ENCODE measurements at places on chromosomes 7 and 10.

GRCh38 chr7:549066-549890, 29.6 kb upstream of the PDGFA start:
- no peak for DNase-seq

DNA sequence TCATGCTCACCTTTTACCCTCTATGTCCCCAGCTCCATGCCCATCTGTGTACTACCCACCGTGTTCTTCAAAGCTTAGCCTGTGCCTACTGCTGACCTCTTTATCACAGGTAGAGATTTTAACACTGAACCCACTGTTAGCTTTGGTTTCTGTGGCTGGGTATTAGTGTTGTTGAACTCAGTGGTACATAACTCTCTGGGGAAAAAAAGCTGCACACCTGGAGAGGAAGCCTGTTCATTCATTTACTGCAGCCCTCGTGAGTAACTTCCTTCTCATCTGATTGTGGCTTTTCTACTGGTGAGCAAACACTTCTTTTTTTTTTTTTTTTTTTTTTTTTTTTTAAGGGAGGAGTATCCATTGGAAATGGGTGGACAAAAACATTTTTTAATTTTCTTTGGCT, 326.3 kb downstream of the CCSER2 start:
- no peak for DNase-seq

GRCh38 chr7:148318102-148318811, 272.3 kb upstream of the C7orf33 start:
- no peak for DNase-seq

DNA sequence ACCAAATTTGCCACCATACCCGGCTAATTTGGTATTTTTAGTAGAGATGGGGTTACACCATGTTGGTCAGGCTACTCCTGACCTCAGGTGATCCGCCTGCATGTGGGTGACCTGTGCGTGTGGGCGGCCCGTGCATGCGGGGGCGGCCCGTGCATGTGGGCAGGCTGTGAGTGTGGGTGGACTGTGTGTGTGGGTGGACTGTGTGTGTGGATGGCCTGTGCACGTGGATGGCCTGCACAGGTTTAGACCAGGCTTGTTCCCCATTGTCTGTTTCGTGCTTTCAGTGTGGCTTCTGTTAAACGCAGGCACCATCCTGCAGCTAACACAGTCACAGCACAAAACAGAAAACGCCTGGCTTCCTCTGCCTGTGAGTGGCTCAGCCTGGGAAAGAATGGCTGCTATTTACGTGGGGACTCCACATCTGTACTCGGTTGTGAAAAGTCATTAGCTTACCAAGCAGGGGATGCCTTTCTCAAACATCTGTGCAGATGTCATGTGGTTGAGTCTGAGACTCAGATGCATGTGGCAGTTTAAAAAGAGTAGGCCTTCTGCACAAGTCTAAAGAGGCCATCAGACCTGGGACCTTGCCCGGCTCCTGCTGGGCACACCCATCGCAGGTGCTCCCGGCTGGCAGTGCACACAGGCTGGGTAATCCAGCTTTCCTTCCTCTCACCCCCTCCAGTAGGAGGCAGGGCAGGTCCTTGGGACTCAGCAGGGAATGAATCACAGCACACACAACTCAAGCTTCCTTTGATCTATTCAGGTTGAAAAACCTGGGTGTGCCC, 91.6 kb downstream of the COBL start:
- DNase-seq = no peak

GRCh38 chr10:129459762-129460539, 7.1 kb upstream of the MGMT start:
- DNase-seq = no peak

DNA sequence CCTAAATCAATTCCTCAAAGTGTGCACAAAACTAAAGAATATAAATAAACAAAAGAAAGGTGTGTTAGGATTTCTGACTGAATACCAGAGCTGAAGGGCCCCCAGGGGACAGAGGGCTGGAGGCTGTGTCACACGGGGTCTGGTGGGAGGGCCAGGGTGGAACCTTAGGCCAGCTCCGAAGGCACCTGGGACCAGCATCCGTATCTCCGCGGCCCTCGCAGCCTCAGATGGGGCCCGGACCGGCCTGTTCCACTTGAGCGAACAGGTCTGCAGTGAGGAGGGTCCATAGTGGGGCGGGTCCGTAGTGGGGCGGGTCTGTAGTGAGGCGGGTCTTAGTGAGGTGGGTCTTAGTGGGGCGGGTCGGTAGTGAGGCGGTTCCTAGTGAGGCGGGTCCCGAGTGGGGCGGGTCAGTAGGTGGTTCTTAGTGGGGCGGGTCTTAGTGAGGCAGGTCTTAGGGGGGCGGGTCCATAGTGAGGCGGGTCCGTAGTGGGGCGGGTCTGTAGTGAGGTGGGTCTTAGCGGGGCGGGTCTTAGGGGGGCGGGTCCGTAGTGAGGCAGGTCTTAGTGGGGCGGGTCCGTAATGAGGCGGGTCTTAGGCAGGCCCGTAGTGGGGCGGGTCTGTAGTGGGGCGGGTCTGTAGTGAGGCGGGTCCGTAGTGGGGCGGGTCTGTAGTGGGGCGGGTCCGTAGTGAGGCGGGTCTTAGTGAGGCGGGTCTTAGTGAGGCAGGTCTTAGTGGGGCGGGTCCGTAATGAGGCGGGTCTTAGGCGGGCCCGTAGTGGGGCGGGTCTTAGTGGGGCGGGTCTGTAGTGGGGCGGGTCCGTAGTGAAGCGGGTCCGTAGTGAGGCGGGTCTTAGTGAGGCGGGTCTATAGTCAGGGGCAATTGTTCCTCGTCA, 15.1 kb downstream of the GPR146 start:
- no peak for DNase-seq

DNA sequence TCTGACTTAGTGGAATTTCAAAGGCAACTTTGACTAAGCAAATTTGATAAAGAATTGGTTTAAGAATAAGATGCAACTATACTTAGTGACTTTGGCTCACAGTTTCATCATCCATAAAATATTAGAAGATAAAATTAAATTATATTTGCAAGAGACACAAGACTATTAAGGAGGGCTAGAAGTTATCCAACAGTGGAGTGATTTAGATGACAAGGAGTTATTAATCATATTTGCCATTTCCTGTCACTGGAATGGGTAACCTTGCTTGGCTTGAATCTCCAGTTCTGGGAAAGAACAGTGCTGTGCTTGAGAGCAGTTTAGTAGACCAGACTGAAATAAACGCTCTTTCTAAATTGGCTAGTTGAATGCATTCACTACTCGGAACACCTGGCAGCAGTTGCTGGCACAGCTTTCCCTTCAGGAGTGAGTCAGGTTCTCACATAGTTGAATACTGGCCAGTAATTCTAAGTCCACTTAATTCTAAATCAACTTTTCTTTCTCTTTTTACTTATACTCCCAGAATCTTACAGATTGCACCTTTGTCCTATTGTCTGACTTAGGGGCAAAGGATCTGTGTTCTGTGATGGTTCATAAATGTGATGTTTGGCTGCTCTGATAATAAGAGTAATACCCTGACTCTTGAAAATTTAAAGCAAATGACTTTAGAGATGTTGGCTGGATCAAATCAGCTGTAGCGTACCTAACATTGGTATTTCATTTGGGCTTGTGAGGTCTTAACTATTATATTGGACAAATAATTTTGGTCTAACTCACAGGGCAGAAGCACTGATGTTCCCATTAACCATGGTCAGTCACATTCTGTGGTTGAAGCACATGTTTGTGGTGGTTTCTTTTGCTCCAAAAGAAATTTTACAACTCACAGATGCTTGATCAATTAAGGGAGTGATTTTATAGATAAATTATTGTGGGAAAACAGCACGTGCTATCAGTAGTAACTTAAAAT, 16.6 kb downstream of the STMP1 start:
- DNase-seq = no peak

GRCh38 chr7:80428161-80429054, 83.5 kb downstream of the GNAT3 start:
- DNase-seq = no peak

DNA sequence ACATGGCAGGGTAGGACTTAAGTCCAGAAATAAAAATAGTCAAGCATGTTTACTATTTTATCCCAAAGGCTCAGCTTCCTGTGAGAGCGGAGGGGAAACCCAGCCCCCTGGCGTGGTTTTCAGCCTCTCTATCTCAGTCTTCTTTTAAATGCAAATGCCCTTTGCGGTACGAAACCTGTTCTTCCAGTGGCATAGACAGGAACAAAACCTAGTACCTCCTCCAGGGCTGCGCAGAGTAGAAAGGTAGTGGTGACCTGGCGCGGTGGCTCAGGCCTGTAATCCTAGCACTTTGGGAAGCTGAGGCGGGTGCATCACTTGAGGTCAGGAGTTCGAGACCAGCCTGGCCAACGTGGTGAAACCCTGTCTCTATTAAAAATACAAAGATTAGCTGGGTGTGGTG, 181.3 kb upstream of the FOXK1 start:
- DNase-seq = no peak

DNA sequence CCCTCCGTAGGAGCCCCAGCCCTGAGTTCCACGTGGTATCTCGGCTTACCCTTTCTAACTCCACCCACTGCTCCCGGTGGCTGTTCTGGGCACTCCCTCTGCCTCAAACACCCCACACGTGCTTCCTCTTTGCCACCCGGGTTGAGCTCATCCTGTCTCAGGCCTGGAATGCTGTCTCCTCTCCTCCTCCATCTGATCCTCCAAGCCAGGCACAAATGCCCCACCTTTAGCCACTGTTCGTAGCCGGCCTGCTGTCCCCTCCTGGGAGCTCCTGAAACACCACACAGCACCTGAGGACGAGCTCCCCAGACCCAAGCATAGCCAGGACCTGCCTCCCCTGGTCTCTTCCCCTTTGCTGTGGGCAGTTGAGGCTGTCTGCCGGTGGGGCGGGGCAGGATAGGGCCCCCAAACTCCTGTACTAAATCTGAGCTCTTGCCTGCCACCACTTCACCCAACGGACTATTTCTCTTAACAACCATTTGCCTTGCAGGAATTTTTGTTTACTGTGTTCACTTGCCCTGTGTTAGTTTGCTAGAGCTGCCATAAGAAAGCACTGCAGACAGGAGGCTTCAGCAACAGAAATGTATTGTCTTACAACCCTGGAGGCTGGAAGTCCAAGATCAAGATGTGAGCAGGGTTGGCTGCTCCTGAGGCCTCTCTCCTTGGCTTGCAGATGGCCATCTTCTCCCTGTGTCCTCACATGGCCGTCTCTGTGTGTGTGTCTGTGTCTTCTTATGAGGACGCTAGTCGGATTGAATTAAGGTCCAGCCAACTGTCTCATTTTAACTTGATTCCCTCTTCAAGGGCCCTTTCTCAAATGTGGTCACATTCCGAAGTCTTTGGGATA, 58.3 kb upstream of the SHH start:
- no peak for DNase-seq

GRCh38 chr10:102020938-102021337, 35.0 kb downstream of the ARMH3 start:
- no peak for DNase-seq

DNA sequence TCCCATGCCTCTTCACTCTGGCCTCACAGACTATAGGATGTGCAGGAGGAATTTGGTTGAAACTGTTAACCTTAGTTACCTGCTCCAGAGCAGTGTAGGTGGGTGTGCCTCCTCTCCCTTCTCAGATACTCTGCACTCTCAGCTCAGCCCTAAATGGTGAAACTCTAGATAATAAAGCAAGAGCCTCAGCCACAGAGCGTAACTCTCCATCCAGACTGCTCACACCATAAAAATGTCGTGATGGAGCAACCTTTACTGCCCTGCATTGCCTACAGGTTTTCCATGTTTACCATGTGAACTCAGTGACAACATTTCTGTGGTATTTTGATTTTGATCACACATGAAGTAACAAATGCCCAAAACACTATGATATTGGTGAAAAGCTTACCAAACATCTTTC, 227.7 kb downstream of the CREB5 start:
- no peak for DNase-seq

- no peak for DNase-seq
Observed at GRCh38 chr10:131480066-131480465, 168.5 kb upstream of the TCERG1L start.

GRCh38 chr7:125427676-125428075, 498.1 kb upstream of the POT1 start:
- DNase-seq = no peak

DNA sequence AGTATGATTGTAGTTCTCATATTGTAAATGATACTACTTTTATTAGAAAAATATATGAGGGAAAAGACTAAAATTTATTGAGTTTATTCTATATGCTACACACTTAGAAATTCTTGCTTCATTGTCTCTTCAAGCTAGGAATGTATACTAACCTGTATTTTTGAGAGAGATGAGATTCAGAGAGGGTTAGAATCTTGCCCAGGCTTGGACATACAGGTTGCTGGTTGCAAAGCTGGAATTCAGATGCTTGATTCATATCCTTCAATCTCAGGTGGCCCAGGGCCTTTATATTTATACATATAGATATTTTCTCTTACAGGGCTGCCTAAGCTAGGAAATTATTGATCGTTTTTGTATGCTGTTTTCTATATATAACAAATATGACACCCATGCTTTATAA, 324.2 kb downstream of the CDK14 start:
- DNase-seq = no peak

DNA sequence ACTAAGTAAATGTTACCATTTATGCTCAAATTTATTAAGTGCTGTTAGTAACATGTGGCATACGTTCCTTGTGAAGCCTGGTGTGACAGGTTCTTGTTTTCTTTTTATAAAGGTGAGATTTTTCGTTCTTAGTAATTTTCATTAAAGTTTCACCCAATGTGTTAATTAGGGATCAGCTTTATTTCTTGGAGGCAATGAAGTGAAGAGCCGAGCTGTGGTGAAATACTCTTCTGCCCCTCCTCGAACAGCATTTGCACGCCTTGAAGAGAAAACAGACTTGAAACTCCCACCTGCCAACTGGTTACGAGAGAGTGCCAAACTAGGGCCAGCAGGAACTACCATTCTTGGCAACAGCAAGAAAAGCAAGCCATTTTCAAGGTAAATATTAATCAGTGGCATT, 1.5 kb downstream of the EDRF1 start:
- DNase-seq = no peak

DNA sequence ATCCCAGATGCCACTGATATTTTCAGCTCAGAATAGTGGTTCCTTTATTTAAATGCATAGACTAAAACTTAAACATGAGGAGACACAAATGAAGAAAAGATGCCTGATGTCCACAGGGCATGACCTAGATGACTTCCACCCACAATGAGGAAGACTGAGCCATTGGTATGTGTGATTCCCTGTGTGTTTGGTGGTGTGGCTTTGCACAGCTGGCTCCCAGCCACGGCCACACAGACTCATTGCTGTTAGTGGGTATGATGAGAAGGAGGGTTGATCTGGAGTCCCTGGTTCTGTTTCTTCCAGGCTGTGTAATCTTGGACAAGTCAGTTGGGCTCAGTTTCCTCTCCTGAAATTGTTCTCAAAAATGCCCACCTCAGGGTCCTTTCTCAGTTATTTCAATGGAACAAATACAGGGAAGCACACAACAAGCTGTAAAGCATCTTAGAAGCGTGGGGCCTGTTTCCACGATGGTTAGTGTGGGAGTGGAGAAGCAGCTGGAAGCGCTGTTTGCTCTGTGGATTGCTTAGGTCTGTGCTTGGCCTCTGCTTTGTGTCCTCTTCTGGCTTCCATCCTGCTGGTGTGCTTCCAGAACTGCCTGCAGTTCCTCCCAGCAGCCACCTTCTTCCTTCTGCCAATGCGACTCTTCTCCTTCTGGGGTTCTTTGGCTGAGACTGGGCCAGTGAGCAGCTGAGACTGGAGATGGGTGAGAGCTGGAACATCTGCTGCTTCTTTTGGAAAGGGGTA, 303.7 kb downstream of the BMPER start:
- no peak for DNase-seq

- no peak for DNase-seq
Observed at GRCh38 chr7:138186951-138187351, 110.7 kb downstream of the AKR1D1 start.

All from activated T-helper 1 cell treated with anti-CD3 and anti-CD28 coated beads, Interleukin-2, amount 50 U/mL, for 16 hours (primary cell).